Epithelial cell of proximal tubule (primary cell): ENCODE measurements at places on chromosomes 1 and 21. TPM values are rescaled to one million over a fixed set of nuclear protein-coding genes. Genes with fewer than 3 reads are reported as not detected.

Gene TTC22
- 1.9 and 4.3 TPM in 2 replicates for total RNA-seq

Gene CCT8
- 282 and 394 TPM in 2 replicates for total RNA-seq

Gene OR10J1
- total RNA-seq, result not detected in 2 replicates

Gene IGSF9
- 1.4 and 2.0 TPM in 2 replicates for total RNA-seq

Gene CDCA8
- 42.2 and 60.0 TPM in 2 replicates for total RNA-seq

Gene OLIG2
- not detected in 2 replicates for total RNA-seq

Gene TLCD4
- total RNA-seq, result 3.2 and 5.4 TPM in 2 replicates

Gene ATXN7L2
- 7.4 and 7.7 TPM in 2 replicates for total RNA-seq

Gene AKR7A3
- 0.36 and 1.3 TPM in 2 replicates for total RNA-seq

Gene NSUN4
- total RNA-seq, result 16.2 and 17.2 TPM in 2 replicates

Gene TCHHL1
- total RNA-seq, result not detected in 2 replicates

Gene ASCL5
- total RNA-seq, result not detected in 2 replicates

Gene UTP25
- total RNA-seq, result 7.5 and 10.9 TPM in 2 replicates

Gene HCRTR1
- total RNA-seq, result not detected in 2 replicates

Gene KRTAP13-2
- total RNA-seq, result not detected in 2 replicates

Gene CLIC6
- total RNA-seq, result 0.58 and 1.3 TPM in 2 replicates

Gene HSPB7
- total RNA-seq, result not detected in 2 replicates

Gene SNIP1
- 6.8 and 8.3 TPM in 2 replicates for total RNA-seq

Gene NBPF4
- not detected in 2 replicates for total RNA-seq

Gene FHAD1
- 0.35 and 0.43 TPM in 2 replicates for total RNA-seq

Gene SPRR1A
- total RNA-seq, result not detected in 2 replicates
